ENCODE measurements at places on chromosomes 2 and 18. TPM values are rescaled to one million over a fixed set of nuclear protein-coding genes. Genes with fewer than 3 reads are reported as not detected.

The ZAP70 gene
- total RNA-seq = 0.12 TPM

- H3K27ac ChIP-seq = no peak overlapping the region
- H3K27me3 ChIP-seq = no peaks in the 10 kb centered on the region
- no peaks in the 10 kb centered on the region for H3K36me3 ChIP-seq
- DNase-seq = no peak
- H3K4me3 ChIP-seq = no peak overlapping the region
Observed at GRCh38 chr18:23627321-23627720, 35.4 kb downstream of the ANKRD29 start.

- no peak overlapping the region for H3K27ac ChIP-seq
- H3K4me3 ChIP-seq = no peak overlapping the region
- no peaks in the 10 kb centered on the region for H3K4me1 ChIP-seq
- DNase-seq = no peak
Observed at GRCh38 chr2:85785871-85786270, 32.1 kb downstream of the ATOH8 start.

GRCh38 chr18:59961070-59961469 lies 61.3 kb downstream of the PMAIP1 start:
- H3K4me1 ChIP-seq = no peaks in the 10 kb centered on the region
- H3K36me3 ChIP-seq = no peaks in the 10 kb centered on the region
- H3K27ac ChIP-seq = no peak overlapping the region
- no peaks in the 10 kb centered on the region for H3K27me3 ChIP-seq
- no peak for DNase-seq

- no peak overlapping the region for H3K27ac ChIP-seq
- H3K4me3 ChIP-seq = no peak overlapping the region
- no peaks in the 10 kb centered on the region for H3K4me1 ChIP-seq
- no peak for DNase-seq
- no peaks in the 10 kb centered on the region for H3K27me3 ChIP-seq
Observed at GRCh38 chr2:142966284-142966683, 88.8 kb downstream of the KYNU start.

The EML6 gene
- 6.2 TPM for total RNA-seq

- DNase-seq = no peak
- no peaks in the 10 kb centered on the region for H3K36me3 ChIP-seq
- H3K4me1 ChIP-seq = no peaks in the 10 kb centered on the region
- no peak overlapping the region for H3K27ac ChIP-seq
- H3K4me3 ChIP-seq = no peak overlapping the region
- H3K27me3 ChIP-seq = no peaks in the 10 kb centered on the region
Observed at GRCh38 chr18:48222118-48222517, 187.1 kb downstream of the ZBTB7C start.

All from GM23338 (cell line).